Activated CD4-positive, CD25-positive, alpha-beta regulatory T cell treated with anti-CD3 and anti-CD28 coated beads, Interleukin-2, amount 50 U/mL, for 16 hours (primary cell): ENCODE measurements at places on chromosomes 3 and 15.

DNA sequence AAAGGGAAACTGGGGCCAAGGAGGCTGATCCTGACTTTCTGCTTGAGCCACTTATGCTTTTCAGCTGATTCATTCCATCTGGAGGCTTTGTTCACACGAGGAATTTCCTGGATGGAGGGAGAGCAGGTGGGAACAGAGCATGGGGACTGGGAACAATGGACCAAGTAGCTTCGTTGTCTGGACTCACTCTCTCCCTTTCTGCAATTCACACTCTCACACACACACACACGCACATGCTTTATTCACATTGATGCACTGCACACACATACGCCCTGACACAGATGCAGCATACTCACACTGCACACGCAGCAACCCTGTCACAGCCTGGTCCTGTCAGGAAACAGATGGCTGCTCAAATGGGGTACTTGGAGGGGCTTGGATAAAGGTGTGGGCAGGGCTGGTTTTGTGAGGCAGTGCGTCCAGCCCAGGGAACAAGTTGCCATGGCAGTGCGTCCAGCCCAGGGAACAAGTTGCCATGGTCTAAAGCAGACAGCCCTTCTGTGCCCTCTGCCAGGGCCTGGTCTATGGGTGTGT lies 19.8 kb upstream of the CHCHD6 start:
- DNase-seq: no peak

GRCh38 chr15:69035205-69035917 lies 20.9 kb downstream of the NOX5 start:
- DNase-seq: no peak

- DNase-seq: no peak
Observed at GRCh38 chr3:182713743-182714517, 79.4 kb upstream of the ATP11B start.

- no peak for DNase-seq
Observed at GRCh38 chr15:95254263-95254662, 1022.9 kb downstream of the MCTP2 start.

DNA sequence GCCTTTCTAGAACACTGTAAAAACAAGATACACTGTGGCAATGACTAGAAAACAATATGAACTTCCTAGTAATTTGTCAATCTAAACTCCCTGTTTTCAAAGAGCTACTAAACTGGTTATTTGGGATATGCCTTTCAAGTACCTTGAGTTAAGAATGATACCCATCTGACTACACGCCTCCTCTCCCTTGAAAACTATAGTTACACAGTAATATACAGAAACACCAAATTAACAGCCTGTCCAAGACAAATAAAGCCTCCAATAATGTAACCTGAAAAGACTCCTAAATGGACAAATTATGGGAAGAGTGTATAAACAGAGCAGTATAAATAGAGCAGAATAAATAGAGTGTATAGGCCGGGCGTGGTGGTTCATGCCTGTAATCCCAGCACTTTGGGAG lies 70.1 kb downstream of the SMARCC1 start:
- no peak for DNase-seq

DNA sequence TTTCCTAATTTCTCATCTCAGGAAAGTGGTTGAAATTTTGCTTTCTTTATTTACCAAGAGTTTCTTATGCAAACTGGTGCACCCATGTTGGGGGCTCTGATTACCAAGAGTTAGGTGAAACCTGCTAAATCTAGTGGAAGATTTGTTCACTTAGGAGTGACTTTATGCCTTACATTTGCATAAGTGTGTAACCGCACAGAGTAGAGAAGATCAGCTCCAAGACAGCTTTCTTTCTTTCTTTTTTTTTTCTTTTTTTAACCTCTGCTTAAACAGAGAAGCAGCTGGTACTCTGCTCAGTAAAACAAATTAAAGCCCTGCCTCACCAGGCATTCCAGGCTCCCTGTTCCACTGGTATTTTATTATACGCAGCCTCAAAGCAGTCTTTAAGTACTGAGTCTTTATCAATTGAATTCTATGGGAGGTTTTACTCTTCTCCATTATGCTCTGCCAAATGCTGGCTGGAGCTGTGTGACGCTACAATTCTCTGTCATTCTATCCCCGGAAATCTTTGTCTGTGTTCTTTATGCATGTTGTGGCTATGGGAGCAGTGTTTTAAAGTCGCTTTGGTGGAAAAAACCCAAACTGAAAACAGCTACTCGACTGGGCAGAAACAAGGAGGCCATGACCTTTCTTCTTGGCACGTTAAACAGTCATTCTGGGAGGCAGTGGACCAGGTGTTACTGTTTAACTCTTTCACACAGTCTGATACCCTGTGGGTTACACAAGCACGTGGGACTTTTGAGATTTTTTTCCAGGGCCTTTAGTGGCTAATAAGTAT lies 55.2 kb upstream of the GBE1 start:
- DNase-seq: no peak

DNA sequence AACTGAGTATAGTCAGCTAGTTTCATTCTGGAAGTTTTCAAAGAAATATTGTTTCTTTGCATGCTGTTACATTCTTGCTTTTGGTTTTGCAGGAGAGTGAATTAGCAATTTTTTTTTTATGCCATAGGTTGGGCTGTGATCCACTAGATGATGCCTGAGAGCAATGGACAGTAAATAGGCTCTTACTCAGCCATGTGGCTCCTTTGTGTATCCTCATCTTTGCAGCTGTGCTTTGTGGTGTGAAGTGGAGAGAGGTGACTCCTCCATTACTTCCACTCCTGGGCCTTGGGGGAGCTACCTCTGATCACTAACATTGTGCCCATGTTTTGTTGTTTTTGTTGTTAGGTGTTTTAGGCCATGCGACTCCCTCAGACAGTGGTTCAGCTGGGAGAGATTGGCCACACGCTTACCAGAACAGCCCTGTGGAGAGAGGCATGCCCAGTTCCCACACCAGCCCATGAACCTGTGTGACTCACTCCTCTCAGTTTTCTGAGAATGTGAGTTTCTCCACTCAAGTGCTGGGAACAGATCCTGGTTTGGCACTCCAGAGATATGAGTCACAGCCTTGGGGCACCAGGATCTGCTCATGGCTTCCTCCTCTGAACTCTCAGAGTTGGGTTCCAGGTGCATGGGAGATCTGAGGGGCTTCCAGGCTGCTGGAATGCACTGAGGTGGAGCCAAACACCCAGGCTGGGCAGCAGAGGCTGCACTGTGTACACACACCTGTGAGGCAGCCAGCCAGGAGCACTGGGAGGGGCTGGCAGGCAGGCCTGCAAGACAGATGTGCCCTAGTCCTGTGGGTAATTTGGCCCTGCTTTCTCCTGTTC lies 785.3 kb downstream of the ROBO2 start:
- no peak for DNase-seq

DNA sequence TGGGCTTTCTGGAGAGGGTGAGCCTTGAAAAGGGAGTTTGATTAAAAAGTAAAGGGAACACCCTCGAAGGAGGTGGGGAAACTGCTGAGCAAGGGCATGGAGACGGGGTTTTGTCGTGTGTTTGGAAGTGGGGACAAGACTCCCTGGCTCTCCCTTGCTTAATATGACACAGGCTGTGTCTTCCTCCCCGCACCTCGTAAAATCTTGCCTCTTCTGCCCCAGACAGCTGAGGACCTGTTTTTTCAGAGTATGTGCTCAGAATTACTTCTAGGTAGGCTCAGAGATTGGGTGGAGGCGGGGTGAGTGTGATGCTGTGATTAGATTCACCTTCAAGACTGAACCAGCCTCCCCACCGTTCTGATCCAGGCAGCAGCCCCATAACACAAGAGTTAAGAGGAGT lies 244.4 kb upstream of the TLE3 start:
- no peak for DNase-seq

GRCh38 chr3:50630877-50631276 lies 13.9 kb downstream of the MAPKAPK3 start:
- no peak for DNase-seq

GRCh38 chr15:68279779-68280753 lies 2.5 kb downstream of the FEM1B start:
- no peak for DNase-seq

GRCh38 chr3:109369510-109369909 lies 32.2 kb upstream of the DPPA4 start:
- DNase-seq: no peak
